Activated T-helper 1 cell treated with Interleukin-2 at 50 U/mL for 16 hours (primary cell): ENCODE measurements at places on chromosomes 2 and 18.

- DNase-seq: no peak
Observed at GRCh38 chr2:58186501-58186900, 54.6 kb downstream of the FANCL start.

GRCh38 chr2:177806025-177806424 lies 266.6 kb downstream of the PDE11A start:
- DNase-seq: no peak

GRCh38 chr2:113858764-113859163 lies 31.1 kb upstream of the ACTR3 start:
- DNase-seq: no peak

DNA sequence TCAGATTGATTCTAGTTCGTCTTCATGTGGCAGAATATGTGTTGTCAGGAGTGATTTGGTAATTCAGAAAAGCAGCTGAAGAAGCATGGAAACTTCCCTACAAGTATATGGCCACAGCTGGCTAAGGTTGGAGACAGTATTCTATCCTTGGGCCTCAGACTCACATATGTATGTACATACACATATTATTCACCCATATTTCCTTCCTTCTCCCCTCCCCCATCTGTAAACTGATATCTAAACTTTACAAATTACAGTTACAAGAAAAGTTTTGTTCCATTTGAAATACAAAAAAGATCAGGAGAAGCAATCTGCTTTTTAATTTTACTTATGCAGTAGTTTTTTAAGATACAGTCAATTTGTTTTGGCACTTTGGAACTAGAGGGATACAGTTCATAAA lies 3.1 kb downstream of the SP3 start:
- no peak for DNase-seq

DNA sequence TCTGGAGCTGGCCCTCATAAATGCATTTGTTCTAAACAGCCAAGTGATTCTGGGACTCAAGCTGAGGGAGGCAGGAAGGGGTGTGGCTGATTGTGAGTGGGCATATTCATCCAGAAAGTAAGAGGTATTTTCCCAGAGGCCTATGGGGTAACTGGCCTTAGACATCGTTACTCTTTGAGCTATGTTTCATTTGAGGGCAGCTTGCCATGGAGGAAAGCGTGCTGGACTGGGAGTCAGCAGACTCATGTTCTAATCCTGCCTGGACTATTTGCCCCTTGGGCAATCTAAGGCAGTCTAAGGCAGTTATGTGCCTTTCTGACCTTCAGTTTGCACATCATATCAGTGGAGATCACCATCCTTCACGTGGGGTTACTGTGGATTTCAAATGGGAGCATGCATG lies 93.5 kb upstream of the SLC14A2 start:
- DNase-seq: no peak

- no peak for DNase-seq
Observed at GRCh38 chr2:2482851-2483250, 151.8 kb upstream of the MYT1L start.
